Activated CD4-positive, alpha-beta T cell treated with anti-CD3 and anti-CD28 coated beads, Interleukin-2, amount 10 ng/mL, durations not matched to agents 7 days and 5 days (primary cell): ENCODE measurements at places on chromosomes 1 and 21.

DNA sequence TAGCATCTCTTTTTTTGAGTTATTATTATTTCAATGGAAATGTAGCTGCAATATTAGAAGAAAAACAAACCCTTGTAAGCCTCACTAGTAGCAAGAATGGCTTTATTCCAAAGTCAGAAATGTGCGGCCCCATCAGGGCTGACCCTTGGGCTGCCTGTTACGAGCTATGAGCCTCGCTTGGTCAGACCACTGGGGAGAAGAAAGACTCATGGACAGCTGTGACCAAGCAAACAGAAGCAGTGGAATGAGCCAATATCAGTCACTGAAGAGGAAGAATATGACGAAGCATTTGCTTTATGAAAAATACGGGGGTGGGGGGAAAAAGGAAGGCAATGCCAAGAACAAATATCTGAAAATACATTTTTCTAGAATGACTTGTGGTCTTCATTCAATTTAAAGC lies 504.5 kb downstream of the LMO4 start:
- no peak for DNase-seq

DNA sequence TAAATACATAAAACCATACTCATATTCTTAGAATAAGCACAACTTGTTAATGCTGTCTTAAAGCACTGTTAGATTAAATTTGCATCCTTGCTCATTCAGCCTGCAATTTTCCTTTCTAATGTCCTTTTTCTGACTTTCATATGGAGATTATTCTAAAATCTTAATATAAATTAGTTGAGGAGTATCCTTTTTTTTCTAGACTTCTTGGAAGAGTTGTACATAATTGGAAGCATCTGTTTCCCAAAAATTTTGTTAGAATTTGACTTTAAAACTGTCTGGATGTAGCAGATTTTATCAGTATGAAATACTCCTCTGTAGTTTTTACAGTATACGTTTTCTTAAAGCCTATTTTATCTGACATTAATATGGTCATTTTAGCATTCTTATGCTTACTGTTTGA lies 9.7 kb downstream of the KIFAP3 start:
- DNase-seq = no peak

DNA sequence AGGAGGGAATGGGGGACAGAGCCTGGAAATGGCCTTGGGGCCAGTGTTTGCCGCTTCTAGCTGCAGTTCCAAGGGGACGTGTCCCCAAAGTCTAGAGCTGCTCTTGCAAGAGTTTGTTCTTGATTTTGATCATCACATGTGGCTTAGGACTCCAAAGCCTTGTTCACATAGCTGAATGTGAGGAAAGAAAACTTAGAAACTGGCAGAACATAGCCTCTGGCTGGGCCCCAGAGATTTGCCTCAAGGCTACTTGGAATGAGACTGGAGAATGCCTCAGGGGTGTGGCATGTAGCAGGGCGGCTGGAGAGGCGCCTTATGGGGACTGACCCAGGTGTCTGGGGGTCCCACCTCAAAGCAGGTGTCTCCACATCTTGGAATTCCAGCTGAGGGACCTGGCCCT lies 2.3 kb downstream of the PDXK start:
- DNase-seq = no peak

DNA sequence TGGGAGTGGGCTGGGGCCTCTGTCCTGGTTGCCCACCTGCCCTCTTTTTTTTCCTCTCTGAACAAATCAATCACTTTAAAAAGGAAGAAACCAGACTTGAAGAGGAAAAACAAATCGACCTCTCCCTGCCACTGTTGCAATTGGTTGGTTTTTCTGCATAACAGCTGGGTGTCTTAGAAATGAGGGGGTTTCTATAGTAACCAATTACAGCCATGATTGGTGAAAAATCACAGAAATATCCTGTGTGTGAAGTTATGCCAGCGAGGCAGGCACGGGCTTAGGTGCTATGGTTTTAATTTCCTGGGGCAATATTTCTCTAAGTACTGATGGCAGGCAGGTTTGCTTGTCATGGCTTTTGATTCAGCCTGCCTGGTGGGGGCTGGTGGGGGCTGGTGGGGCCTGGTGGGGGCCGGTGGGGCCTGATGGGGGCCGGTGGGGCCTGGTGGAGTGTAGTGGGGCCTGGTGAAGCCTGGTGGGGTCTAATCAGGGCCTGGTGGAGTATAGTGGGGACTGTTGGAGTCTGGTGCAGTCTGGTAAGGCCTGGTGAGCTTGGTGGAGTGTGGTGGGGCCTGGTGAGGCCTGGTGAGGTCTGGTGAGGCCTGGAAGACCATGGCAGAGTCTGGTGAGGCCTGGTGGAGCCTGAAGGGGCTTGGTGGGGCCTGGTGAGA lies 54.6 kb downstream of the AJAP1 start:
- no peak for DNase-seq

GRCh38 chr1:181448461-181448860 lies 34.9 kb upstream of the CACNA1E start:
- DNase-seq = no peak
